ENCODE measurements at places on chromosomes 6 and 20.

- DNase-seq, result no peak
Measured at GRCh38 chr6:160327981-160328380, 20.2 kb upstream of the SLC22A3 start.

GRCh38 chr6:26388441-26388840 lies 5.5 kb downstream of the BTN2A2 start:
- no peak for DNase-seq

GRCh38 chr20:57618764-57619050 lies 1.5 kb downstream of the ZBP1 start:
- DNase-seq, result no peak

- peak; percentile 18 for DNase-seq
Measured at GRCh38 chr20:19212821-19213502, 520 bp downstream of the SLC24A3 start.

GRCh38 chr6:99592900-99593299 lies 13.7 kb upstream of the PRDM13 start:
- no peak for DNase-seq

GRCh38 chr6:138310294-138310693 lies 67.4 kb upstream of the SMIM28 start:
- DNase-seq, result no peak

- peak; percentile 5 for DNase-seq
Measured at GRCh38 chr6:145964948-145965366, 799 bp upstream of the SHPRH start.

DNA sequence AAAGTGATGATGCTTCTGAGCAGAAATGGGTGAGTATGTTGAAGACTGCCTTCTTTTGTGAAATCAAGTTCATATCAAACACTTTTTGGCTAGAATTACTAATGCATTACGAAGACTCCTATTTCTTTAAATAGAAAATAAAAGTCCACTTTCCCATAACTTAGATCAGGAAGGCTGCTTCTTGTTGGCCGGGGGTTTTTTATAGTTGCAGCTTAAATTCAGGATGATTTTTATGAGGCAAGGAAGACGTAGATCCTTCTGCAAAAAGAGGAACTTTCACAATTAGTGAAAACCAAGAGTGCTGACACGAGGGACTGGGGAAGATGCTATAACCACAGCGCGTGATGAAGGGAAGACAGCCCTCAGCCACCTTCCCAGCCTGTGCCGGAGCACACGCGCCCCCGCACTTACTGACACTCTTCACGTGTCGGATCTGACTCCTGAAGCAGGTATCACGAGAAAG lies 206.1 kb upstream of the PRDM1 start:
- peak; percentile 23 for DNase-seq

GRCh38 chr6:106539936-106540335 lies 89.4 kb downstream of the RTN4IP1 start:
- no peak for DNase-seq

DNA sequence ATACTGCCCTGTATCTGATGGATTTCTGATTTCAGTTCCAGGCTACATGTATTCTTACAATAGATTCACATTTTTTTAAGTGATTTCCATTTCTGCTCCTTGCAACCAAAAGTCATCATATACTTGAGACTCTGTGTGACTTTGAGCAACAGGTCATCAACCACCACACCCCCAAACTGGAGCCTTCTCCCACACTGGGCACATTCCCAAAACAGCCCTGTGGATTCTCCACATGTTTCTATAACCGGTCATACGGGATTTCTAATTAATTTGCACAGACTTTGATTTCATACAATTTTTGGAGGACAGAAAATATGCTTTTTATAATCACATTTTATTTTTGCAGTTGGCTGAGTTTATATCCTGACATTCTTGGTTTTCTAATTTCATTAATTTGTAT lies 317.2 kb upstream of the ID4 start:
- no peak for DNase-seq

DNA sequence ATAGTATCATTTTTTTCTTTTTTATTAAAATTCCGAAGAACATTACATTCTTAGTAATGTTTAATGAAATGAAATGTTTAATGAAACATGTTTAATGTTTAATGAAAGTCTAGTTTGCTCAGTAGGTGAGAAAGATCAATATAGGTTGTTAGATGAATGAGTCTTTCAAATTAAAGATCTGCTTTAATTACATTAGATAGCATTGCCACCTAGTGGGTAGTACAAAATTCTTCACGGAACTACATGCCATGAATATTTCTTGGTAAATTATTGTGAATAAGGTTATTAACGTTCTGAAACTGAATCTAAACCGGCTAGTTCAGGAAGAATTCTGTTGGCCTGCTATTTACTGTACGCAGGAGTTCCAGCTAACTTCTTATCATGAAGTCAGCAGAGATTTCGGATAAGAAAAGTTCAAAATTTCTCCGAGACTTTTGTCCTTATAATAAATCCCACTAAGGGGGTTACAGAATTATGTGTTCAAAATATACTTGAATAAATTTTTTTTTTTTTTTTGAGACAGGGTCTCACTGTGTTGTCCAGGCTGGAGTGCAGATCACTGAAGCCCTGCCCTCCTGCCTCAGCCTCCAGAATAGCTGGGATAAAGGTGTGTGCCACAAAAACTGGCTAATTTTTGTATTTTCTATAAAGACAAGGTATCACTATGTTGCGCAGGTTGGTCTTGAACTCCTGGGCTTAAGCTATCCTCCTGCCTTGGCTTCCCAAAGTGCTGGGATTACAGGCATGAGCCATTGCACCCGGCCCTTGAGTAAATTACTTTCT lies 7.9 kb upstream of the GMNN start:
- no peak for DNase-seq

GRCh38 chr20:53974785-53975555 lies 95.4 kb downstream of the BCAS1 start:
- no peak for DNase-seq

DNA sequence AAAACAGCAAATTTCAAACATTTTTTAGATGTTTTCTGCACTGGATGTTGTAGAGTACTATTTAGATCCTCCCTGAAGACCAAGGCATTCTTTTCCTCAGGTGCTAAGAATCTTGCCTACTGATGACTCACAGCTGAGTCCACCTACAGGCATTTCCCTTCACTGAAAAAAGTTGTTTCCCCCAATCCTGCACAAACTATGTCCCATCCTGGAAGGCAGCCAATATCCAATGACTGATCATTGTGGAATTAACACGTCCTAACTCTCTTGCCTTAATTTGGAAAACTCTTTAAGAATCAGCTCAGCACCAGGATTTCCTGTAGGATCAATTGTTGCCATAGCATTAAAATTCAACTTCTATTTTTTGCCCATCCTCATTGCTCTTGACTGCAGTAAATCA lies 268.4 kb upstream of the IRAK1BP1 start:
- no peak for DNase-seq

DNA sequence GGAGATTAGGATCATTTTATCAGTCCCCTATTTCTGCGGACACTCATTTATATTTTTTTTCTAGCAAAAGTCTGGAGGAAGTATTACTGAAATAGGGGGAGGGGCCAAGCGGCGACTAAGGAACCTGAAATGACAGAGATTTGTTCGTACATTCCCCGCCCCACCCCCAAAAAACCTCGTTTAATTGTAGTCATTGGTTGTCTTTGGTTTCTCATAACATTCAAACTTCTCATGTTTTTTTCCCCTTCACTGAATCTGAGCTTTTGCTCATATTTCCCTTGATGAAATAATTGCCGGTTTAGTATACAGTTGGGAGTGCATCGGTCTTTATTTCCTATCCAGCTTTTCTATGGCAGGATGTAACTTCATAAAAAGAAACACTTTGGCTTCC lies 768 bp upstream of the FYN start:
- peak; percentile 76 for DNase-seq

GRCh38 chr6:30635834-30636233 lies 9.2 kb downstream of the ATAT1 start:
- DNase-seq, result no peak

- peak; percentile 56 for DNase-seq
Measured at GRCh38 chr6:135114355-135115145, 59.9 kb upstream of the HBS1L start.

DNA sequence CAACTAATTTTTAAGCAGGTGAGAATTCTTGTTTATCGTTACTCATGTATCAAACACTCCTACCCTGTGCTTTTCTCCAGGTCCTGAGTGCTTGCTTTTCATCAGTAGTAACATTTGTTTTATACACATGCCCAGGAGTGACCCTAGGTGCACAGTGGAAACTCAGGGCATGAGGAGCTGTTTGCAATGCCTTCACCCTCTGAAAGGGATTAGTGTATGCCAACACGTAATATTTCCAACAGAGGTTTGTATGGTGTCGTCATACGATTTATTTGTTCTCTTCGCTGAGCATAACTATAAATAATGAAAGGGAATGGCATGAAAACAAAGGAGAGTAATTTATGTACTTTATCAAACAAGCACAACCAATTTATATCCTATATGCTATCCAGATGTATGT lies 537.4 kb upstream of the MMS22L start:
- no peak for DNase-seq

DNA sequence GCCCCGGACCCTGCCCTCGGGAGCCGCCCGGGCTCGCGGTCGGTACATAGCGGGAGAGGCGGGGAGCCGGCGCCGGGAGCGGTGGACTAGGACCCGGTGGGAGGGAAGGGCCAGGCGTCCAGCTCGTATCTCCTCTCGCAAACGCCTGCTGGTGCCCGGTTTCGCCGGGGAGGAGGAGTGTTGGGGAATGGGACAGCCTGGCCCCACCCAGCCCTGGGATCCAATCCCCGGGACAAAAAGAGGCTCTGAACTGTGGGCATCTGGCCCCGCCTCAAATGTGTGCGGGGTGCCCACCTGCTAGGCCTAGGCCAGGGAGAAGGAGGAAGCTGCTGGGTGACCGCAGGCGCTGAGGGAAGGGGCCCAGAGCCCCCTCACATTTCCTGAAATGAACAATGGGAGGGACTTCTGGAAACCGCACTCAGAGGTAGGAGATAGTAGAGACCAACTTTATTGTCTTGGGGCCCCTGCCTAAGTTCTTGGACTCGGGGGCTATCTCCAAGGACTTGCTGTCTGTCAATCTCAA lies at the start of gene KCNK17:
KCNK17 (minus strand) TSS at position 147 of the 523 bp plus-strand sequence; CDS start at position 48, 99 bp downstream.
- DNase-seq, result no peak

- peak; percentile 48 for DNase-seq
Measured at GRCh38 chr6:125789576-125790357, 993 bp upstream of the NCOA7 start.

- no peak for DNase-seq
Measured at GRCh38 chr6:69294407-69294806, 502.4 kb downstream of the LMBRD1 start.

- DNase-seq, result no peak
Measured at GRCh38 chr6:139320081-139320480, 28.3 kb upstream of the TXLNB start.

GRCh38 chr6:157830354-157831017 lies 7.4 kb downstream of the SNX9 start:
- no peak for DNase-seq

DNA sequence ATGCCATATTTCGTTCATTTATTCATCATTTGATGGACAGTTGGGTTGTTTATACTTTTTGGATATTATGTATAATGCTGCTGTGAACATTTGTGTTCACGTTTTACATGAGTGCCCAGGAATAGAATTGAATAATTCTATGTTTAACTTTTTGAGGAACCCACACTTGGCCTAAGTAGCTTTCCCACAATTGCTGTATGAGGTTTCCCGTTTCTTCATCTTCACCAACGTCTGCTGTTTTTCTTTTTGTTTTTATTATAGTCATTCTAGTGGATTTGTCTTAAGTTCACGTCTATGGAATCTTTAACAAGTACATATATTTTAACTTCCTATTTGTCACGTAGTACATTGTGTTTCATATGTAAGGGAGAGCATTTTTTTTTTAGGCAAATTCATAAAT lies 110.3 kb downstream of the JARID2 start:
- no peak for DNase-seq

DNA sequence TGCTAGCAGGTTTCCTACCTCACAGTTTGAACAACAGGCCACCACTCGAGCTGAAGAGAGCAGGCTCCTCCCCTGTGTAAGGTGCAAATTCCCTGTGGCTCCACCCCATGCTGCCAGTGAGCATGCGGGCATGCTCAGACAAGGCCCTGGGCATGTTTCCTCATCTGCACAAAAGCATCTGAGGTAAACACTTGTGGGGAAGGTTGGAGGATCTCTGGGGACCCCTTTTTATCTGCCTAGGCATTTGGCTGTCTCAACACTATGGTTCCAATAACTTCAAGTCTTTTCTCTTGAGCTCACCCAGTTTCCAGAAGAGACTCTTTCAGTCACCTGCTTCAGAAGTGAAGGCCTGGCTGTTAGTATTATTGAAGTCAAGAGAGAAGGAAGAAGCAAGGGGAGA lies 9.4 kb downstream of the C6orf58 start:
- DNase-seq, result no peak

DNA sequence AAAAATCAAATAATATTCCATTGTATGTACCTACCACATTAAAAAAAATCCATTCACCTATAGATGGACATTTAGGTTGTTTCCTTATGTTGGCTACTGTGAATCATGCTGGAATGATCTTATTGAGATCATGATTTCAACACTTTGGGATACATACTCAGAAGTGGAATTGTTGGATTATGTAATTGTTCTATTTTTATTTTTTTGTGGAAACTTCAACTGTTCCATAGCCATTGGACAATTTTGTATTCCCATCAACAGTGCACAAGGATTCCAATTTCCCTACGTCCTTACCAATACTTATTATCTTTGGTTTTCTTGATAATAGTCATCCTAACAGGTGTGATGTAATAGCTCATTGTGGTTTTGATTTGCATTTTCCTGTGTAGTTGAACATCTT lies 834.0 kb downstream of the MAFB start:
- DNase-seq, result no peak

- no peak for DNase-seq
Measured at GRCh38 chr6:127182501-127182900, 64.0 kb downstream of the RSPO3 start.

GRCh38 chr6:55250400-55250799 lies 76.1 kb downstream of the HCRTR2 start:
- no peak for DNase-seq

- no peak for DNase-seq
Measured at GRCh38 chr20:48360342-48360975, 467.3 kb downstream of the PREX1 start.

DNA sequence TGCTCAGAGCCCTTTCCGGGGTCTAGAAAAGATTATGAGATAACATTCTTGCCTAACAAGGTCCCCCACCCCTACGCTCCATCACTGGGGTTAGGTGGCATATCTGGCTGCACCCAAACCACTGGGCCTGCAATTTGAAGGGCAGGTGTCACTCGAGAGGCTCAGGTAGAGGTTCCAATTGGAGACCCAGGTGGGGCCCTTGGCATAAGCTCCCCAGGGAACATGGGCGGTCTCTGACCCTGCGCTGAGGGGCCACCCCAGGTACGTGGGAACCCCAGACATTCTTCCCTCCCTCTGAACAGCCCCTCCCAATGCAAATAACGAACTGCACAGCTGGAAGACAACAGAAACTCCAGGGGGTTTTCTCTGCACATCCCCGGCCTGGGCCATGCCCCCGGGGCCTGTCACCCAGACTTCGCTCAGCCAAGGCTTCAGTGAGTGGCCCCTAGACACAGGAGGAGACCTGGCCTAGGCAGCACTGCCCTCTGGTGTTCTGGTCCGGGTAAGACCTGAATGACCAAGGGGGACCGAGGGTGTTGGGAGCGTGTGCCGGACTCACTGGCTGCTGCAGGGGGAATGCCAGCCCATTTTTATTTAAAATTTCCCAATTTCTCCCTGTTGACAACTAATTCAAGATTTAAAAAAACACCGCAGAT lies 47.5 kb downstream of the DSTN start:
- DNase-seq, result peak; percentile 60

GRCh38 chr6:11229655-11230046 lies 2.8 kb downstream of the NEDD9 start:
- DNase-seq, result no peak

GRCh38 chr6:120648713-120649112 lies 685.6 kb downstream of the TBC1D32 start:
- DNase-seq, result no peak

- DNase-seq, result no peak
Measured at GRCh38 chr6:127950566-127951145, 49.8 kb upstream of the THEMIS start.

Measured in activated naive CD8-positive, alpha-beta T cell treated with anti-CD3 and anti-CD28 coated beads, Interleukin-2, amount 50 U/mL, for 24 hours (primary cell).